ENCODE measurements at places on chromosomes 3 and 15.
A peak's percentile ranks its signal among the peaks of the same experiment; 100 is the strongest.

DNA sequence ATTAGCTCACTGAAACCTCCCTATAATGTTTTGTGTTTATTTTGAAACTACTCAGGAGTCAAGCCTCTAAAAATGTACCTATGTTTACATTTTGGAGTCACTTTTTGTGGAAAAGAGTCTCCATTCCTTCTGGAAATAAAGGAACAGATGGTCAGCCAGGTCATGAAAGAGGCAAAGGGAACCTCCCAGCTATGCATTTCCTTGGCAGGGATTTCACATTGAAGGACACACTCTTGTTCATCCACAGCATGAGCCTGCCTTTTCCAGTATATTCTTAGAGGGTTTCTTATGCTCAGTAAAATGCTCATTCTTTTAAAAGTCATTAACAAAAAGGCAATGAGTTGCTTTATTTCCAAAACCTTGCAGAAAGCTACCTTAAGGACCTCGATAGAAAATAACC is 20.8 kb downstream of the STAC start:
- no peak for DNase-seq

GRCh38 chr3:12556314-12556689 is 585 bp upstream of the MKRN2 start:
- no peak for DNase-seq

DNA sequence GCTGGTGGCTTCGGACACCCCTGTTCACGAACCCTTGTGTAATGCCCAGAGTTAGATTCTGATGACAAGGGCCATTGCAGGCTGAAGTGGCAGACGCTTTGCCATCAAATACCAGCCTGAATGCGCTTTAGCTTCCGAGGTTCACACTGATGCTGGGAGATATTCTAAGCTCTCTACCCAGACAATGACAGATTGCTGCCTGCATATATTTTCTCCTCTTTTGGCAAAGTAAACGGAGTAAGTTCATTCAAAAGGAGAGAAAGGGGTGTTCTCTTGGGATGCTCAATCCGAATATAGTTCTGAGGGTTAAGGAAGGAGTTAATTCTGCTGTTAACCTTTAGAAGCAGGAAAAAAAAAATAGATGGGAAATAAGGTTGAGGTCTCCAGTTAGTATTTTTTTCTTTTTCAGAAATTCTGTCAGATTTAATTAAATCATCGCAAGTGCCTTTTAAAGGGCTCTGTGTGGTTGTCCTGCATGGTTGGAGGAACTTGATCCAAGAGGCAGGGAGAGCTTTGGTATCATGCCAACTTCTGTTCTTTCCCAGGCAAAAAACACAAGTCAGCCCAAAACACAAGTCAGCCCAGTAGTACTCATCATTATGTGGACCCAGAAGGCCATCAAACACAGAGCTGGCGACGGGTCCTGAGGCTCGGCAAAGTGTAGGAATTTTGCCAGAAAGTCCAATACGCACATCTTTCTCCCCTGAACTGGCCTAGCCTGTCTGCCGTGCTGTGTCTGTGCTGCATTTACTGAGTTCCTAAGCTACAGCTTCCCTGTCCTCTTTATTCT is 70.9 kb upstream of the ST8SIA2 start:
- no peak for DNase-seq

GRCh38 chr3:144687862-144688261 is 716.2 kb downstream of the DIPK2A start:
- peak; percentile 51 for DNase-seq
